ENCODE measurements at places on chromosomes 13 and 19.

- DNase-seq: no peak
These were observed 57.0 kb downstream of the COL4A2 start for GRCh38 chr13:110364081-110364480.

DNA sequence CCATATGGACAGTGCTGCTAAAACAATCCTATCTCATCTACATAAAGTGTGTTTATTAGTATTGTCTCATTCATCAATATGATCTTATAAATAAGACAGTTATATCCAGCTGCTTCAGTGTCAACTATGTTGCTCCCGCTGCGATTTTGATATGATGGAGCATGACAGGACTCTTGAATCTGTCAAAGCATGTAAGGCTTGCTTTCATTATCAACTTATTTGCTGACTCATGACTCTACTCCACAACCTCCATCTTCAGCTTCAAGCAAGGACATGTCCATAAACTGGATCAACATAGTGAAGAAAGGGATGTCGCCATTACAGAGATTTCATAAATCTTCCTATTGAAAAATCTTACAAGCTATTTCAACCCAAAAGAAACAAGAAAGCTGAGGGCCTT is 2812.6 kb downstream of the PCDH9 start:
- no peak for DNase-seq

GRCh38 chr19:15452111-15453047 is 2.6 kb upstream of the WIZ start:
- DNase-seq: no peak

GRCh38 chr13:97262058-97262457 is 39.9 kb downstream of the MBNL2 start:
- no peak for DNase-seq

GRCh38 chr13:94859811-94860210 is 147.5 kb upstream of the SOX21 start:
- no peak for DNase-seq

- no peak for DNase-seq
These were observed 48.4 kb downstream of the ATP8A2 start for GRCh38 chr13:25420161-25420560.
